Left colon (tissue), 2 donors: ENCODE measurements at places on chromosomes 2 and 18. TPM values are rescaled to one million over a fixed set of nuclear protein-coding genes. Genes with fewer than 3 reads are reported as not detected.

The MROH2A gene
- 0.24 TPM for total RNA-seq

The IL1F10 gene
- not detected for total RNA-seq

The LGALSL gene
- total RNA-seq = 43.6 TPM

The SRD5A2 gene
- total RNA-seq = not detected

The IL1RN gene
- 2.6 TPM for total RNA-seq

The C2orf72 gene
- total RNA-seq = 42.6 TPM
